ENCODE measurements at places on chromosomes 16 and 17.
A peak's percentile ranks its signal among the peaks of the same experiment; 100 is the strongest.

- DNase-seq: no peak
Observed at GRCh38 chr16:56615353-56615752, 7.0 kb downstream of the MT2A start.

- DNase-seq: no peak
Observed at GRCh38 chr17:73972901-73973300, 230.6 kb upstream of the RPL38 start.

DNA sequence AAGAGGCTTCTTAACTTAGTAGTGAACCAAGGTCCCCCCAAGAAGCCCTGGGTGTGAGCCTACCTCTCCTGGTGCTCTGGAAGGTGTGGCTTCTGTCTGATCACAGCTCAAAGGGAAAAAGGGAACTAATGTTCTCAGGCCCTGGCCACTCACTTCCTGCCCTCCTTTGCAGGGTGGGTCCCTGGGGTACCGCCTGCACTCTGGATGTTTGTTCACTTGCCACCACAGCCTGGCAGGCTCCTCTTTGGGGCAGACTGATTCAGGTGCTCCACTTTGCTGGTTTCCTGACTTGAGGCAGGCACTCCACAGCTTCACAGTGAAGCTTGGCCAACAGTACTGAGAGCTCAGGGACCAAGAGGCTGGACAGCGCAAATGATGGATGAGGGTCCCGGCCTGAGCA lies 5.9 kb upstream of the MYO15A start:
- peak; percentile 85 for DNase-seq

GRCh38 chr16:72191551-72191950 lies 19.6 kb upstream of the PMFBP1 start:
- DNase-seq: no peak

- DNase-seq: no peak
Observed at GRCh38 chr16:2841606-2842339, 11.7 kb downstream of the ZG16B start.

DNA sequence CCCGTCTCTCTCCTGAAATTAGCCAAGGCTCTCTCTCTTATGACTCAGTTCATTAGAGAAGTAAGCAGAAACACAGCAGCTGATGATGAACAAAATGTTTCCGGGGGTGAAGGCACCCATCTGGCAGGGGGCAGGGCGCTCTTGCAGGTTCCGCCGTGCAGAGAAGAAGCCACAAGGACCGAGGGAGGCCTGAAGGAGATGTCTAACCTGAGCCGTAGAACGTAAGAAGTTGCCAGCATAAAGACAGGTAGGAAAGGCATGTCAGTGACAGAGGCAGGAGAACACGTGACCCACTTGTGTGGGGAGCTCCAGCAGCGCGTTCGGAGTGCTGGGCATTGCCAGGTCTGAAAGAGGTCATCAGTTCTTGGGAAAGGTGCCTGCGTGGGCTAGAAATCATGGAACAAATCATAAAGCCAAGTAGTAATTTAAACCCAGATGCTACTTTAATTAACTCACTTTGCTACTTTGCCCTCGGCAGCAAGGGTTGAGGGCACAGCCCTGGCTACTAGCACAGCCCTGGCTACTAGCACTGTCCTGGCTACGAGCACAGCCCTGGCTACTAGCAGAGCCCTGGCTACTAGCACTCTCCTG lies 198.6 kb downstream of the RPTOR start:
- DNase-seq: no peak

DNA sequence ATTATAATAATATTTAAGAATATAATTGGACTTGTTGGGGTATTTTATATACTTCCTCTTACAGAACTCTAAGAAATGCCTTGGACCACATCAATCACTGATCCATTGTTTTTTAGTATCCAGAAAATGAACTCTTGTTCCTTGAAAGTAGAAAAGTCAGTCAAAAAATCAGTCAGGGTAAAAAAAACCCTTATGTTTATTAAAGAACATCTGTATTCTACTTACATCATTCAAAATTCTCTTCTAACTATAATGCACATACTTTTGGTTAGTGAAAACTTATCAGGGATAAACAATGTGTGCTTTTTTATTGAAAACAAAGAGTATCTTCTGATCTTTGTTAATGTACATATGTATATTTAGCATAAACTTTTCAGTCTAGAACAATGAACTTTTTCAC lies 23.5 kb upstream of the CDR2 start:
- DNase-seq: no peak

DNA sequence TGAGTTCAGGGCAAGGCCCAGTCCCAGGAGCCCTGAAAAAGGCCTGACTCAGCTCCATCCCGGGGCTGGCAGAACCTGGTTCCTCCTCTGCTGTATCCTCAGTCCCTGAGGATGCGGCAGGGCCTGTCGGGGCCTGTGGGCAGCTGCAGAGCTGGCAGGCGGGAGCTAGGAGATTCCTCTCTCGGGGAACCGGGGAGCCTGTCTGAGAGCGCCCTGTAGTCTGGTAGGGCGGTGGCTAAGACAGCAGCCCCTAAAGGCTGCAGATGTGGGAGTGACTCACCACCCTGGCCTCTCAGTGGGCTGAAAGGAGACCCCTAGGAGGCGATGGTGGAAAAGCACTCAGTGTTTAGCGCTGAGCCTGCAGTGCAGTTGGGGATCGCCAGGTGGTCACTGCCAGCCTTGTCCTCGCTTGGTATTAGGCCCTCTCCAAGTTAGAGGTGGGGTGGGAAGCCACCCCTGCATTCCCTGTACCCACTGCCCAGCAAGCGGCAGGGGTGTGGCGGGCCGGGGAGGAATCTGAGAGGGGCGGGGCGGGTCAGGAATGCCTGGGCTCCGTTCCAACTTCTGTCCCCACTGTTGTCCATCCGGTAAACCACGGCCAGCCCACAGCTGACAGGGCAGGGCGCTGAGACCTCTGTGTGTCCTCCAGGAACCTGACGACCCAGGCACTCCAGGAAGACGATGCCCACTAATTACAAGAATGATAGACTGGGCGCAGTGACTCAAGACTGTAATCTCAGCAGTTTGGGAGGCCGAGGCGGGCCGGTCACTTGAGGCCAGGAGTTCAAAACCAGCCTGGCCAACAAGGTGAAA lies 29.5 kb upstream of the CDH1 start:
- DNase-seq: no peak

GRCh38 chr17:3937359-3937758 lies 21.1 kb upstream of the P2RX1 start:
- no peak for DNase-seq

GRCh38 chr17:51000835-51001638 lies 119.6 kb downstream of the SPAG9 start:
- DNase-seq: peak; percentile 75

DNA sequence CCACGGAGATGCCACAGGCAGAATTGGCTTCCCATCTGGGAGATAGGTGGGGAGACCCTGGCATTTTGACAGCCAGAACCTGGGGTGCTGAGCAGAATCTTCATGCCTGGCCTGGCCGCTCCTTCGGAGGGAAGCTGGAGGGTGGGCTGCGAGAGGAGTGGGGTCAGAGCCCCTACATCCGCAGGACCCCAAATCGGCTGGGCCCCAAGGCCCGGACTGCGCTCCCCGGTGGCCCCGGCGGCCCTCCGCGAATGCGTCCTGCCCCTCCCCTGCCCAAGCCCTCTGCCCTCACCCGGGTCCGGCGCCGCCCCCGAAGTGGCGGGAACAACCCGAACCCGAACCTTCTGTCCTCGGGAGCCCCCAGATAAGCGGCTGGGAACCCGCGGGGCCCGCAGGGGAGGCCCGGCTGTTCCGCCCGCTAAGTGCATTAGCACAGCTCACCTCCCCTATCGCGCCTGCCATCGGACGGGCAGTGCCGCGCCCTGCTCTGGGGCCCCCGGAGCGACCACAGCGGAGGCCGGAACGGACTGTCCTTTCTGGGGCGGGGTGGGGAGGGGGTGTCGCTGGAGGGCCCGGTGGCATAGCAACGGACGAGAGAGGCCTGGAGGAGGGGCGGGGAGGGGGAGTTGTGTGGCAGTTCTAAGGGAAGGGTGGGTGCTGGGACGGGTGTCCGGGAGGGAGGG lies 850 bp upstream of the PNMT start:
- DNase-seq: no peak

DNA sequence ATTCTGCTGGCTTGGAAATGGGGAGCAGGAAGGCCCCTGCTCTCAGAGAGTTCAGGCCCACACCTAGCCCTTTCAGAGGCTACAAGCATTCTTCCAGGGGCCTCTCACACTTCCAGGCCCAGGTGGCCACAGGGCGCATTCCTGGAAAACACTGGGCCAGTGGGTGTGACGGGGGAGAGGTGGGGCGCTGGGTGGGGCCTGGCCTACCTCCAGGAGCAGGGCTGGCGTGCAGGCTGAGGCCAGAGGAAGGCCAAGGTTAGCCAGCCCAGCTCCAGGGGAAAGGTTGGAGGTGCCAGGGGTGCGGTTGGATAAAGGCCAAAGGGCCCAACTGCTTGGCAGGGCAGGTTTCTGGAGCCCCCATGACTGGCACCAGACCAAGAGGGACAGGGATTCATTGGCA lies 198.2 kb downstream of the MAF start:
- DNase-seq: no peak

GRCh38 chr16:53503991-53504663 lies 1.1 kb upstream of the AKTIP start:
- DNase-seq: peak; percentile 40

- DNase-seq: no peak
Observed at GRCh38 chr17:40318830-40319391, 9.9 kb downstream of the RARA start.

GRCh38 chr17:5194346-5194745 lies 2.7 kb upstream of the ZNF594 start:
- DNase-seq: no peak

DNA sequence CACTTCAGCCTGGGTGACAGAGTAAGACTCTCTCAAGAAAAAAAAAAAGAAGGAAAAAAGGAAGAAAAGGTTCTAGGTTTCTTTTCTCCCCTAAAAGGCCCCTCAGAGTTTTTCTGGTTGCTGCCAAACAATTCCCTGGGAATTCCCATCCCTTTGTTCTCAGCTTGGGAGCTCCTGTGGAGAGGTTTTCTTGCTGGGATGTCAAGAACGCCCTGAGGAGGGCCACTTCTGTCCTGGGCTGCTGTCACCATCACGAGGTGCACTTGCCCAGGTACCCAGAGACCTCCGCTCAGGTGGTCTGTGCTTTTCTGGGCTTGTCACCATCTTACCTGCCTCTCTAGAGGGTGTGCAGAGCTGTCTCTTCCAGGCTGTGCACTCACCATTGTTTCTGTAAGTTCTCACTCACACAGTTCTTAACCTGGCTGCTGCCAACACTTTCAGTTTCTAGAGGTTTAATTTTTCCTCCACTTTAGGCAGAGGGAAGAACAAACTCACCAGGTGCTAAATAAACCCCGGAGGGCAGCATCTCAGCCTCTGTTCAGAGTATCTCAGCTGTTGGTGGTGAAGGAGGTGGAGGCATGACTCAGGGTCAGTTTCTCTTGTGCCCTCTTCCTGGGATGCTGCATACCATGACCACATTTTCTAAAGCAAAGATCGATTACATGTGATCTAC lies 2.4 kb upstream of the COX6A2 start:
- no peak for DNase-seq

Data from common myeloid progenitor, CD34-positive (primary cell).